ENCODE measurements at places on chromosomes 4 and X. TPM values are rescaled to one million over a fixed set of nuclear protein-coding genes. Genes with fewer than 3 reads are reported as not detected.

DNA sequence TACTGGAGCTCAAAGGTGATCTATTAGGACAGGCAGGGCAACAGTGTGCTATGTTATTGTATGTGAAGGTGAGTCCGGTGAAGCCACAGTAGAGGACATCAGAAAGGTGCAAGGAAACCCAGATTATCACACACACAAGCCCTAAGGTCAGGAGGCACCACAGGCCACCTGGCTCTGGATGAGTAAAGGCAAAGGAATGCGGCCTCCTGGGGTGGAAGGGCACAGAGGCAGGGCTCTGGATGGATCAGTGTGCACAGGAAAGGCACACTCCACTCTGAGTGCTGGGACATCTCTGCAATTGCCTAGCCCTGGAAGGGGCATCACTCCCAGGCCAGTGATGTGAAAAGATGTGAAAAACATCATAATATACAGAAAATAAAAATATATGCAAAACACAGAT is 683.5 kb downstream of the TRIML1 start:
- no peak for DNase-seq

- DNase-seq, result no peak
These were observed 750.5 kb upstream of the HTR2C start for GRCh38 chrX:113833096-113834055.

TBC1D9 gene
- total RNA-seq, result 52.6 TPM

CXXC4 gene
- total RNA-seq, result 2.1 TPM

PNMA3 gene
- total RNA-seq, result 0.28 TPM
